ENCODE measurements at places on chromosomes 6 and 20.

DNA sequence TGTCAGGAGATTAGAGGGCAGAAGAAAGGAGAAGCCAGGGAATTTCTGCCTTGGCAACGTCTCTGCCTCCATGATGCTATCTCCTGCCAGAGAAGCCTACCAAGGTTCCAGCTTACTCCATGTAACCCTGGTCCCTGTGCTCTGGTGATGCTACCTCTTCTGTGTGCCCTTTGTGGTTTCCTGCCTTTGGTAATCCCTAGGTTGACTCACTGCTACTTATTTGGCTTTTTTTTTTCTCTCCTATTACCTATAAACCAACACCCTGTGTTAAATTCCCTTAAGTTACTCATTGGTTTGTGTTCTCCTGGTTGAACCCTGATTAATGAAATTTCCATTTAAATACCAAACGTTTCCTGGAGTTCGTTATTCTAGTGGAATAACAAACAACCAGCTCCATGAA lies 527.8 kb upstream of the FLRT3 start:
- DNase-seq = no peak

- no peak for DNase-seq
Observed at GRCh38 chr6:20755631-20756030, 221.4 kb downstream of the CDKAL1 start.

- DNase-seq = no peak
Observed at GRCh38 chr20:32546918-32547752, 38.0 kb downstream of the NOL4L start.

- peak; percentile 28 for DNase-seq
Observed at GRCh38 chr6:42375007-42375635, 76.6 kb downstream of the TRERF1 start.

DNA sequence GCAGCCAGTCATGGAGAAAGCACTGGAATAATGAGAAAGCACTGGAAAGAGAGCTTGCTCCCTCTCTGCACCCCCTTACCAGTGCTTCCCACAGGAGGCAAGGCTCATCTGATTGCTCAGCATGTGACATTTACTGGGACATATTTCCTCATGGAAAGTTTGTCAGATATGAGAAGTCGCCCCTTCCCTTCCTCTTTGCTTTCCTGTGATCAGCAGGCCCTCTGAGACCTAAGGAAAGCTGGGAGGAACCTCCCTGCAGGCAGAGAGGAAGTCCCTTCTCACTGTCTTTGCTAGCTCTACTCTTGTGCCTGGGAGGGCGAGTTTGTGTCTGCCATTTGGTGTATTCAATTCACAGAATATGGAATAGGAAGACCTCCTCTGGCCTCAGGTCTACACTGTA lies 283.8 kb downstream of the ALDH8A1 start:
- no peak for DNase-seq

- no peak for DNase-seq
Observed at GRCh38 chr6:26258212-26258977, 106.6 kb upstream of the BTN3A2 start.

DNA sequence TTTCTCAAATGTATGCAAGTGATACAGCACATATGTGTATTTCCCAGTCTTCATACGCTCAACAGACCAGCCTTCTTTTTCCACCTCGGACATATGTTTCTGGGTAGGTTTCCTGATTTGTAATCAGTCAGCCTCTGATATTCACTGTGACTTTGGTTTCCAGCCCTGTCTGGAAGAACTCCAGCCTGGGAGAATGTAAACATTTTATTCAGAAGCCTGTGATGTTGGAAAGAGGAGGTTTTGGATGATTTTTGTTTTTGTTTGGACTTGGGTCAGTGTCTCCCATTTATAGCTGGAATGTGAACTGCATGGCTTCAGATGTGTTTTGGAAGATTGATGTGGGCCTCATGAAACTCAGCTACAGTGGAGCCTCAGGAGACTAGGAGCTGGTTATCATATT lies 172.2 kb upstream of the CENPW start:
- no peak for DNase-seq

GRCh38 chr6:53244399-53244931 lies 95.8 kb upstream of the GCM1 start:
- no peak for DNase-seq

DNA sequence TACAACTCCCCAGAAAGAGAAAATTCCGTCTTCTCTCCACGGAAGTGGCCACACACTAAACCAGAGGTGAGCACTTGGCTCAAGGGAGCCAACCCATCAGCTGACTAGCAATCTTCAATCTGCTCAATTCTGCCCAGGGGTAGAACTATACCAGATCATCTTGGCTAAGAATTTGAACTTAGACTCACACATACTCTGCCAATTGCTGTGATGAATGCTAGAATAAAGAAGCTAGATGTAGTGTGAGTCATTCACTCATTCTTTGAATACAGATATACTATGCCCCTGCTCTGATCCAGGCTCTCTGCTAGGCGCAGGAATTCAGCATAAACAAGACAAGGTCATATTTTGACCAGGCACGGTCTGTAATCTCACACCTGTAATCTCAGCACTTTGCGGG lies 147.9 kb upstream of the SHLD1 start:
- DNase-seq = no peak

GRCh38 chr6:47034926-47035325 lies 7.2 kb downstream of the ADGRF1 start:
- no peak for DNase-seq

All from activated CD4-positive, CD25-positive, alpha-beta regulatory T cell treated with anti-CD3 and anti-CD28 coated beads, Interleukin-2, amount 50 U/mL, for 72 hours (primary cell).